ENCODE measurements at places on chromosomes 6 and 20.

- H3K4me3 ChIP-seq, result no peak overlapping the region
- H3K27me3 ChIP-seq, result no peaks in the 10 kb centered on the region
- no peak overlapping the region for H3K27ac ChIP-seq
These were observed 13.3 kb downstream of the TAF4 start for GRCh38 chr20:62052336-62052841.

DNA sequence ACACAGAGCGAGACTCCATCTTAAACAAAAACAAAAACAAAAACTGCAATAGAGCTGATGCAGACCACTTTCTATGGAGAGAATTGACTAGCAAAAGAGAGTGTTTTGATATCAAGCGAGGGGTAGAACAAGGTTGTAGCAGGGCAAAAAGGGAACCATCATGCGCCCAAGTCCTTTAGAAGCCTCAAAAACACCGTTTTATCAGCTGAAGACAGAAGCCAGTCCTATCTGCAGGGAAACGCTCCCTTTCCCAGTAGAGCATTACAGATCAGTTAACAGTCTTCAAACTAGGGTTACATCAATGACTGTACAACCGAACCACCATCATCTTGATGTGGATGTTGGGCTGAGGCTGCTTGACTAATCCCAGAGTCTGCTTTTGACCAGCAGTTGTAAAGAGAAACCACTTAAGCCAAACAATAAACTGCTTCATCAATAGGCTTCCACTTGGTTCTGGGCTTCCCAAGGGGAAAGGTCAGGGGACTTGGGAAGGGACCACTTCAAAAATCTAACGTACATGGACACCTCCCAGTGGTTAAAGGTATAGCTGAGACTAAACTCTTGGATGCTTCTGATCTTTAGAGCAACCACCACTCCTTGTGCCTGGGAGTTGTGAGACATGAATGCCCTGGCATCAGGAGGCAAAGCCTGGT lies 59.6 kb upstream of the SPDEF start:
- no peaks in the 10 kb centered on the region for H3K27me3 ChIP-seq
- DNase-seq, result no peak
- H3K4me3 ChIP-seq, result no peak overlapping the region
- H3K4me1 ChIP-seq, result peaks cover 3% of the 10 kb centered on the region
- no peak overlapping the region for H3K27ac ChIP-seq

GRCh38 chr20:56060486-56060885 lies 55.2 kb upstream of the CBLN4 start:
- no peak overlapping the region for H3K27ac ChIP-seq
- H3K4me3 ChIP-seq, result no peak overlapping the region
- no peaks in the 10 kb centered on the region for H3K27me3 ChIP-seq
- no peaks in the 10 kb centered on the region for H3K4me1 ChIP-seq

- no peaks in the 10 kb centered on the region for H3K27me3 ChIP-seq
- peaks cover 53% of the 10 kb centered on the region for H3K4me1 ChIP-seq
- peak overlapping the region; percentile 36 for H3K27ac ChIP-seq
- DNase-seq, result no peak
- H3K4me3 ChIP-seq, result no peak overlapping the region
- peaks cover 2% of the 10 kb centered on the region for H3K36me3 ChIP-seq
These were observed 22.5 kb downstream of the JARID2 start for GRCh38 chr6:15268137-15268908.

- no peak overlapping the region for H3K27ac ChIP-seq
- DNase-seq, result no peak
- peaks cover 14% of the 10 kb centered on the region for H3K4me1 ChIP-seq
- no peaks in the 10 kb centered on the region for H3K36me3 ChIP-seq
- no peak overlapping the region for H3K4me3 ChIP-seq
These were observed 42.7 kb upstream of the TNFRSF21 start for GRCh38 chr6:47352194-47352920.

GRCh38 chr6:28401172-28401571 lies 1.6 kb upstream of the ZSCAN12 start:
- peak overlapping the region; percentile 46 for H3K4me3 ChIP-seq
- H3K4me1 ChIP-seq, result peaks cover 31% of the 10 kb centered on the region
- no peak for DNase-seq
- H3K27ac ChIP-seq, result no peak overlapping the region

Measured in mesothelial cell of epicardium (in vitro differentiated cells).